ENCODE measurements at places on chromosomes 5 and 9.

DNA sequence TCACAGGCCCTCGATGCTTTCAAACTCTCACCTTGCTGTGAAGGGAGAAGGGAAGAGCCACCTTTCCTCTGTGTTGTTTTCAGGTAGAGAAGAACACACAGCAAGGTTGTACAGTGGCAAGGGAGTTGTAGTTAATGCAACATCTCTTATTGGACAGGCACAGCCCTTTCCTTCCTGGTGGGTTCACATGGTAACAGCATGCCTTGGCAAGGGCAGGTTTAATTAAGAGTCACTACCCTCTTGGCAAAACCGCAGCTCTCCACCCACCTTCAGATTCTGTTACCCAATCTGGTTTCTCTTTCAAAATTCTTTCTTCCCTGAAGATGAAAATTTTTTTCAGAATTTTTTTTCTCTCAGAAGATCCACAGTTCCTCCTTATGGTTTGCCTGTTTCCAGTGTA, 253.1 kb downstream of the TLR4 start:
- no peak for DNase-seq

DNA sequence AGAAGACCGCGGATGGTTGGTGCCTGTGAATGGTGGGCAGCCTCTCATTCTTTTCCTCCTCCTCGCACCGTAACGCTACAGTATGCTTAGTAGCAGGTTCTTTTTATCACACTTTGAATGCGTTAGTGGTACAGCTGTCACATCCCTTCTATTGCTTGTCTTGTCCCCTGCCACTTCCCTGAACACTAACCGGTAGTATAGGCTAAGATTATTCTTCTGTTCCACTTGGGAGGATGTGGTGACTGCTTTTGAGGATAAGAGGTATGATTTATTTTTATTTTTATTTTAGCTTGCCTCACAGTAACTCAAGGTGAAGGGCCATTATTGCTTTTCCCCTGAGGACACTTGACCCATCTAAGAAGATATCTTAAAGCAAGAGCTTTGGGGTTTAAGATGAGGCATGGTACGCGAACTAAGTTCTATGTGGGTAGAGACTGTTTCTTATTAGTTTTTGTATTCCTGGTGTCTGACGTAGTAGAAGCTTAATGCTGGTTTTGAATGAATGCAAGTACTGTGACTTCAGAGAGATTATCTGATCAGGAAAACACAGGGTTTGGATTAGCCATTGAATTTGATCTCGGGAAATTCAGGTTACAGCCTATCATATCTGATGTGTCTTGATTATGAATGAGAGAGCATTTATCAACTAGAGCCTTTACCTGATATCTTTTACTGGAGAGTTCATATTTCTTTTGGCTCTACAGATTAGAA, 951 bp downstream of the UNC13B start:
- DNase-seq, result no peak

GRCh38 chr5:106639488-106639887, 1031.2 kb downstream of the EFNA5 start:
- DNase-seq, result no peak

DNA sequence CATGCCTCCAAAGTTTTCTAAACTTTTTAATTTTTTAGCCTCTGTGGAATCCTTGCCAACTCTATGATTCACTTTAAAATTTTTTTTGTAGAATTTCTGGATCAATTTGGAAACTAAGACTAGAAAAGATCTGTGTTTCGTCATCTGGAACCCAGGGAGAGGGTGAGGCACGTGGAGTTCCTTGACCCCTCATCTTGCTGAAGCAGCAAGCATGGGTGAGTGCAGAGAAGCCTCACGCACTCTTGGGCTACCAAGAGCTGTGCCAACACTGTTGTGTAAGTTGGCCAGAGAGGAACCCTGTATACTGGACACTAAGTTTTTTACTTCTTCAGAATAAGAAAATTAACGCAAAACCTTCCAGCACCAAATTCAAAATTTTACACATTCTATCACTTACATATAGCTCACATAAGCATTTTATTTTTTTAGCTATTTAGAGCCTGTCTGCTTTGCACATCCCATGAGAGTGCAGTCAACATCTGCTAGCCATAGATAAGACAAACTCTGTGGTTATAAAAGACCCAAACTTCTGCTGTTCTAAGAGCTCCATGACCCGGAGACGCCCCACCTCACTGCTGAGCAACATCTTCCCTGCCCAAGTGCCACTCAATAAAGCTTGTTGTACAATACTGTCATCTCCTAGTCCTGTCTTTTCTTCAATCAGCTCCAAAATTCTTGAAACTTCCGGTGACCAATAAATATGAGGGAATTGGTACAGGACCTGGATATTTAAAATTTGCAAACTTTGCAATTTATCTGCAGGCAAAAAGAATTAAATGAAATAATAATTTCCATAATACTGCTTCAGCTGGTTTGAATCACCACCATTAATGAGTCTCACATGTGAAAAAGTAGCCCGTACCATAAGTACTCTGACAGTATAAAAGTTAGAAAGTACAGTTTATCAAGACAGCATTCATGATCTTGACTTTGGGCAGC, 69.7 kb upstream of the ADCY2 start:
- DNase-seq, result no peak

DNA sequence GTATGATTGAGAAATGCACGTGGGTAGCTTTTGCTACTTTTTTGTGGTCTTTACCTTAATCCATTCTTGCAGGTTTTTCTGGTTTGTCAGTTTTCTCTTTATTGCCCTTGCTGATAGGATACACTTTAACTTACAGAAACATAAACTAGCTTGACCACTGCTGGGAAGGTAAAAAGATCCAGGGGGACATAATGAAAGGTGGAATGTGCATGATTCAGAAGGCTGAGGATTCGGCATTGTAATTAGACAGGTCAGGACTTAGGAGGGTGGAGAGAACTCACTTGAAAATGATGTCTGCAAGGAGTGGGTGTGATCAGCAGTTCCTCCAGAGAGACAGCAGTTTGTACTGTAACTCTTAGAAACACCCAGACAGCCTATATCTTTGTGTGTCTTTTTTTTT, 19.8 kb upstream of the TXNDC8 start:
- no peak for DNase-seq

DNA sequence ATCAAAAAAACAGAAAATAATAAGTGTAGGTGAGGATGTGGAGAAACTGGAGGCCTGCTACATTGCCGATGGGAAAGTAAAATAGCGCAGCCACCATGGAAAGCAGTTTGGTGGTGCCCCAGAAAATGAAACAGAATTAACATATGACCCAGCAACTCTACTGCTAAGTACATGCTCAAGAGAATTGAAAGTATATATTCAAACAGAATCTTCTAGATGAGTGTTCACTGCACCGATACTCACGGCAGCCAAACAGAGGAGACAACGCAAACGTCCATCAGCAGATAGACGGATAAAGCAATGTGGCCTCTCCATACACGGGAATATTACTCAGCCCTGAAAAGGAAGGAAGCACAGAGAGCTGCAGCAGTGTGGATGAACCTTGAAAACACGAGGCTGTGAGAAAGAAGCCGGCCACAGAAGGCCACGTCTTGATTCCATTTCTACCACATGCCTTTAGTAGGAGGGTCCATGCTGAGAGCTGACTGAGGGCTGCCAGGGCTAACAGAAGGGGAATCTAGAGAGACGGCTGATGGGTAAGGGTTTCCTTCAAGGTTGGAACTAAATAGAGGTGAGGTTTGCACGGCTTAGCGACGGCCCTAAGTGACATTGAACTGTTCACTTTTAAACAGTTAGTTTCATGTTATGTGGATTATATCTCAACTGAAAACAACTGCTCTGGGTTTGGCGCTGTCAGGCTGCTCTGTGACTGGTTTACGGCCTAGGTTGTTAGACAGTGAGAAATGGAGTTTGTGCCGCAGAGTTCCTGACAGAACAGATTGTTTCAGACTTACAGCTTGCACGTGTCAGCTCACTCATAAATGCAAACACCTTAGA, 29.8 kb downstream of the AHRR start:
- no peak for DNase-seq

- DNase-seq, result no peak
Observed at GRCh38 chr5:51336878-51337277, 46.4 kb upstream of the ISL1 start.

GRCh38 chr9:1964093-1964492, 51.1 kb upstream of the SMARCA2 start:
- no peak for DNase-seq

DNA sequence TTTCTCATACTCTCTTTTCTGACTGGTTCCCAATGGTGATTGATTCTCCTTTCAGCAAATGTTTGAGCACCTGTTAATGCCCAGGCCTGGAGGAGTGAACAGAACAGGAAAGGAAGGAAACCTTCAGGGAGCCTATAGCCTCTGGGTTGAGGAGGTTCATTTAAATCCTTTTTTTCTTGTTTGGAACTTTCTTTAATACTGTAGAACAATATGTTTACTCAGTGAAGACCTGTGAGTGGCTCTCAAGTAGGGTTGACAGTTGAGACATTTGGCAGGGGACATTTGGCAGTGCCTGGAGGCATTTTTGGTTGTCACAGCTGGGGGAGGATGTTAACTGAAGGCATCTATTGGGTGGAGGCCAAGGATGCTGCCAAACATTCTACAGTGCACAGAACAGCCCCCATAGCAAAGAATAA, 6.1 kb upstream of the FAM120AOS start:
- no peak for DNase-seq

DNA sequence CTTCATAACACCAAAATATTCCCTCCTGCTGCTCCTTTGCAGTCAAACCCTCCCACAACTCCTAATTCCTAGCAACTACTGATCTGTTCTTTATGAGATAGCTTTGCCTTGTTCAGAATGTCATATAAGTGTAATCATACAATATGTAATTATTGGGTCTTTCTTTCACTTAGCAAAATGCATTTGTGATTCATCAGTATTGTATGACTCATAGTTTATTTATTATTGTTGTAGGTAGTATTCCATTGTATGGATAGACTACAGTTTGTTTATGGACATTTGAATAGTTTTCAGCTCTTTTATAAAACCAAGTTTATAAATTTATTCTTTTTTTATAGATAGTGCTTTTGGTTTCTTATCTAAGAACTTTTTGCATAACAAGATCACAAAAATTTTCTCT, 468.2 kb upstream of the KIF2A start:
- DNase-seq, result no peak

DNA sequence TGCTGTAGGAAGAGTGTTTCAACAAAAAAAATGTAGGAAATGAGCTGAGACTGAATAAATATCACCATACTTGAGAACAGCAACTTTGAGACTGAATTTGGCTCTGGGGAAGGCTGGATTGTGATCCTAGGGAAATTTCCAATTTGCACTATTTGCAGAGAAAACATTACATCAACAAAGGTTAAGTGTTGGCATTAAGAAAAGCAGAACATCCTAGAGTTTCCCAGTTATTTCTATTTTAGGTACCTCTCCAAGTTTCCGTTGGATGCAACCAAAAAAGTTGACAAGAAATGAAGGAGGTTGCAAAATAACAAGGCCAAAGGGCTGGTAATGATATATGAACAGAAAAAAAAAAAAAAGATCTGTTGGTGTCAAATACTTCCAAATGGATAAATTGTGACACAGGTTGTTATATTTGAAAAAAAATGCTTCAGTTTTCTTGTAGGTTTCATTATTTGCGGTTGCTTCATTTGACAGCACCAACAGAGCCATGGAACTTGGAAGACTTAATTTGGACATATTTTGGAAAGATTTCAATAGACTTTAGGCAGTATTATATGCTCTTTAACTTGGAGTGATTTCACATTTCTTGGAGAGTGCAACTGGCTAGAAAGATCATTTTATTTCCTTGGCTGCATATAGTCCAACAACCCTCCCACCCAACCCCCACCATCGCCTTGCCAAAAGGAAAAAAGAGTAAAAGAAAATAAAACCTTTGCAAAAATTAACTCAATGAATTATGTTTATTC, 230.8 kb downstream of the ZNF608 start:
- DNase-seq, result no peak

GRCh38 chr5:61658592-61659008, 326.5 kb downstream of the ZSWIM6 start:
- DNase-seq, result peak; percentile 77

DNA sequence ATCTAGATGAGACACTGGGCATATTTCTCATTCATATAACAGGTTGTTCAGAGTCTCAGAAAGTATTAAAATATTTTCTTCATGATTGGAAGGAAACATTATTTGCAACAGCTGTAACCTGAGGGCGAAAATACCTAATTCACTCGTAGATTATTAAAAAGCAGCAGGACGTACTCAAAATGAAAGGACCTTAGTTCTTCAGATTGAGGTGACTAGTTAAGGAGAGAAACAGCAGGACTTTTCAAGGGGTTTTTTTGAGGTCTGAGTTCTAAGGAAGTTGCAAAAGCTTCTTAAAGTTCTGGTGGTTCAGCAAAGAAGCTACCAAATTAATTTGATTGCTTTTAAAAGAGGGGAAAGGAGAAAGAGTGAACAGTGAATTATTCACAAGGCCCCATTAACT, 174.9 kb downstream of the TMEM161B start:
- DNase-seq, result no peak

- no peak for DNase-seq
Observed at GRCh38 chr9:136626740-136627642, 35.7 kb upstream of the EGFL7 start.

DNA sequence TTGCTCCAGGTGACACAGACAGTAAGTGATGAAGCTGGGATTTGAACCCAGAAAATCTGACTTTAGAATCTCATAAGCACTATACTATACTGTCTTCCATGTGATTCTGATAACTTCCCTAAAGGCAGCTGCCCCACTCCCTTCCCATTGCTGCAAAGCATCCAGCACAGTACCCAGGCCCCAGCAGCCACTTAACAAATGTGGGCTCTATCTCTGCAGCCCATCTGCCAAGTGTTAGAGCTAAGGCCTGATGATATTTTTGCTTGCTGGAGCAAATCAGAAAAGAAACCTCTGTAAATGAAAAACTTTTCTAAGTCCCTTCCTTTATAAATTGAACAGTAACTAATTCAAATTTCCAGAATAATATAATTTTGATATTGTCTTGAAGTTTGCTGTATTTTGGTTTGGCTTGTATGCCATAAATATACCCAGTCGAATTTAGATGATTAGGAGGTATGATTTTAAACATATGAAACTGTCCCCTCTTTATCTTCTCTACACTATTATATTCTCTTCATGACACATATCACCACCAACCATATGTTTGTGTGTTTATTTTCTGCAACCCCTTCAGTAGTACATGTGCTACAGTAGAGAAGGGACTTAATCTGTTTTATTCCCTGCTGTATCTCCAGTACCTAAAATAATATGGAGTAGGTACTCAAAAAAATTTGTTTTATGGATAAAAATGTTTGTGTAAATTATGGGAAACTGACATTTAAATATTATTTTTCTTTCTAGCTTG, 63.8 kb downstream of the SMIM15 start:
- no peak for DNase-seq

DNA sequence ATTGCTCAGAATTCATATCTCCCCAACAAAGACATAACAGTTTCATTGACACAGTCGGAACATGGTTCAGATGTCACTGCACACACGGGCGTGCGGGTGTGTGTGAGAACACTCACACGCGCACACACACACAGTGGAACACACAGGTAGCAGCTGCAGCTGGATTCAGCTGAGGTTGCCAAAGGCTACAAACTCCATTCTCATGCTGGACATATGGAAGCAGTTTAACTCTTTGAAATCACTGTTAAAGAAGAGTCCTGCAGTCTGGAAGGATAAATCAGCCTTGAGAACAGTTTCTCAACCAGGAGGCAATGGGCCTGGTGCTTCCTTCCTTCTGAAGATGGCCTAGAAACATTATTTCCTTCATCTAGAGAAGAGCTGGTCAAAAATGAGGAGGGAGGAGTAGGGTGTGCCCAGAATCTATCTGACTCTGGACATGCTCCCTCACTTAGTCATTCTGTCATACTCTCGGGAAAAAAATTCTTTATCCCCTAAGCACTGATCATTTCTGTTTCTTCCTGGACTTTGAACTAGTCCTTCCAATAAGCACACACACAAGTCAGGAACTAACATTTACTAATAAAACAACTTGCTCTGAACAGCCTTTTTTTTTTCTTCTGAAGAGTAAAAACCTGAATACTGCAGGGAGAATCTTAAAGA, 160.6 kb downstream of the ZDHHC21 start:
- no peak for DNase-seq

GRCh38 chr5:147160902-147161700, 73.7 kb upstream of the STK32A start:
- DNase-seq, result no peak

All from CD4-positive, alpha-beta T cell treated with Interleukin-2 at 100 ng/mL for 4 hours (primary cell).